ENCODE measurements at places on chromosomes 7 and 10. TPM values are rescaled to one million over a fixed set of nuclear protein-coding genes. Genes with fewer than 3 reads are reported as not detected.

CREB5 gene
- total RNA-seq, result 2.8 TPM

DNA sequence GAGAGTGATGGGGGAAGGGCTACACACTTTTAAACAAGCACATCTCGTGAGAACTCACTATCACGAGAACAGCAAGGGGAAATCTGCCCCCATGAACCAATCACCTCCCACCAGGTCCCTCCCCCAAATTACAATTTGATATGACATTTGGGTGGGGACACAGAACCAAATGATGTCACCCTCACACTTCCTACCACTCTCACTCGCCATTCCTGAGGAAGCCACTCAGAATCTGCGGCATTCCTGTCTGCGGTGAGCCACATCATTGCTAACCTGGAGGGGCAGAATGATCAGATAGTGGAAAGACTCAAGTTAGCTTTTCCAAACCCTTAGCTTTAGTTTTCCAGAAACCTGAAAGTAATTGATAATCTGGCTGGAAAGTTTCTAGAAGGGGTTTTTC is 66.9 kb downstream of the MYO3A start:
- no peak for DNase-seq

DNA sequence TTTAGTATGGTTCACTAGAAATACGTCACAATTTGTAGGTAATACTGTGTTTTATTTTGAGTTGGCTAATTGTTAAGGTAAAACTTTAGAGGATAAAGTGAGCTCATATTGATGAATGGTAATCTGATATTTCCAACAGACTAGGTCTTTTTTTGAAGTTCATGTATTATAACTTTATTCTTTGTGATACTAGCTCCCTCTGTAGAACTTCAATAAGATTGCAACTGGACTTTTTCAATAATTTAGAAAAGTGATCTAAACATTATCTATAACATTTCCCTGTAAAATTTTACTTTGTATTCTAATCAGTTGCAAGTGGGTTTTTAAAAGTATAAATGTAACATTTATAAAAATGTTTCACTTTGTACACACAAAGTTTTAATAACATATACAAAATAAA is 83.5 kb downstream of the ADK start:
- no peak for DNase-seq

XPNPEP1 gene
- 196 TPM for total RNA-seq

- no peak for DNase-seq
These were observed 2.8 kb downstream of the SHH start for GRCh38 chr7:155809332-155809946.

- DNase-seq, result no peak
These were observed 7.5 kb upstream of the ZKSCAN1 start for GRCh38 chr7:100007887-100008286.

DNA sequence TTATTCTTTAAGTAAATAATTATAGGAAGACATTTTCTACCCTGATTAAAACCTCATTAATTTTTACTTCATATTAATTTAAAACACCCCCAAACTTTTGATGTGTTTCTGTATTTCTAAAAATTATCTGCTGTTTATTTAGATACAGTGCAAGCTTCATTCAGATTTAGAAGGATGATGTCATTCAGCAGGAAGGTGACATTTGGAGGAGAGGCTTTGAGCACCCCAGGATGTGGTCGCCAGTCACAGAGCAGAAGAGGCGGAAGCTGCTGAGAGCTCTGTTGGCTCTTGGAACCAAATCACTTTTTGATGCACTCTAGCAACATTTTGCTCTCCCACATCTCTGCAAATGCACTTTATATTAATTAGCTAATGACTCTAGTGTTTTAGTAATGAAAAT is 233.9 kb upstream of the CACNA2D1 start:
- no peak for DNase-seq

GRCh38 chr10:131658476-131659110 is 242.2 kb upstream of the PPP2R2D start:
- no peak for DNase-seq

DNA sequence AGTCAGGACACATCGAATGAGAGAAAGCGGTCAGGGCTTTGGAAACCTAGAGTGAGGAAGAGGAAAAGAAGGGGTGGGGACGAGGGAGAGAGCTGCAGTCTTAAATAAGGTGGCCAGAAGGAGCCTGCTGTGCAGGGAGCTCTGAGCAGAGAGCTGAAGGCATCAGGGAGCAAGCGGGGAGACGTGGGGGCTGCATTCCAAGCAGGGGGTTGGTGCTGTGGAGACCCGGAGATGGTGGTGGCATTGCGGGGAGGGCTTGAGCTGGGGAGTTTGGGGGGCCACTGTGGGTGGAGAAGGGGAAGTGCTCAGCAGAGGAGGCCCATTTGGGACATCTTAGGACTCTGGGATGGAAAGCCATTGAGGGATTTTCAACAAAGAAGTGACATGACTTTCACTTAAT is 38.7 kb upstream of the ZNF32 start:
- no peak for DNase-seq

- no peak for DNase-seq
These were observed 93.0 kb upstream of the PCGF5 start for GRCh38 chr10:91127341-91128082.

DNA sequence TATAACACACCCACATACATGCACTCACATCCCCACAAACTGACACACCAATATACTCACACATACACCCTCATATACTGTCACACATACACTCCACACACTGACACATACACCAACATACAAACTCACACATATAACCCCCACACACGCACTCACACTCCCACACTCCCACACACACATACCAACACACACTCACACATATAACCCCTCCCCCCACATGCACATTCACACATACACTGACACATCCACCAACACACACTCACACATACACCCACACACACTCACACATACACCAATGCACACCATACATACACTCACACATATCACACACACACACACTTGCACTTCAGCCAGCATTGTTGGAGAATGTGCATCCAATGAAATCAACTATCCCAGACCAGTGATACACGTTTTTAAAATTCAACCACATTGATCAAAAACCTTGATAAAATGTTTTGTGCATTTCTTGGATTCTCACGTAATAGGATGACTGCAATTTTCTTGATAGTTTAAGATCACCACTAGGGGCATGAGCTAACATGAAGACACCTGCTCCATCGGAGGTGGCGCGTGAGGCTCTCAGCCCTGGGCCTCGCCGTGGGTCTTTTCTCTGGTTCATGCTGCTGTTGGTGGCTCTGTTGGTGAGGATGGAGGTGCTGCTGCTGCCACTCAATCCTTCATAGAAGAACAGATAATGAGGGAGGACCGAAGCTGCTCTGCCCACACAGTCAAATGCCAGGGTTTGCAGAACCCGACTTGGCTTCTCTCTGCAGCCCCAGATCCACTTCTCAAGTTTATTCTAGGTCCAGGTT is 32.1 kb upstream of the CHST15 start:
- no peak for DNase-seq

DNA sequence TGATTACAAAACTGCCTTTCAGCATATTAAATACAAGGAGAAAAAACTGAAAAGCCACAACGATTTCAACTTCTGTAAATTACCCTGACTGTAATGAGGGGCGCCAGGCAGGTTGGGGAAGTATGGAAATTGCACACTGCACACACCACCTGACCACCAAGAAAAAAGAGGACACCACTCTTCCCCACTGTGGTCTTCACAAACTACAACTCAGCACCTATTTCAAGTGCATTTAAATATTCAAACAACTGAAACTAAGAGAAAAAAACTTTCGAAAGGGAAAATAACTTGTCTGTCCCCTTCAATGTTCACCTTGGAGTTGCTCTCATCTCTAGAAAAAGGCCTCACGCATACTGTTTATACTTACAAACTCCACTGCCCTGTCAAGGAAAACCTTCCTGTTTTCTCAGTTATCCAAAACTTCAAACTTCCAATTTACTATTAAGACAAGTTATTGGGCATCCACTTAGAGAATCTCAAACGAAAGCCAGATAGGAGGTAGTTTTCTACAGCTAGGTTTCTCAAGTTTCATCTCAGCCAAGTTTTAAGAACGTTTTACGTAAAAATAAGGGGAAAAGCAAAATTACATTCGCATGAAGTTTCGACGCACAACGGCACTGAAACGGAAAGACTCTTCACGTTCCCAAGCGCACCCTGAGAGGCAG is 1.4 kb downstream of the LARP4B start:
- no peak for DNase-seq

DNA sequence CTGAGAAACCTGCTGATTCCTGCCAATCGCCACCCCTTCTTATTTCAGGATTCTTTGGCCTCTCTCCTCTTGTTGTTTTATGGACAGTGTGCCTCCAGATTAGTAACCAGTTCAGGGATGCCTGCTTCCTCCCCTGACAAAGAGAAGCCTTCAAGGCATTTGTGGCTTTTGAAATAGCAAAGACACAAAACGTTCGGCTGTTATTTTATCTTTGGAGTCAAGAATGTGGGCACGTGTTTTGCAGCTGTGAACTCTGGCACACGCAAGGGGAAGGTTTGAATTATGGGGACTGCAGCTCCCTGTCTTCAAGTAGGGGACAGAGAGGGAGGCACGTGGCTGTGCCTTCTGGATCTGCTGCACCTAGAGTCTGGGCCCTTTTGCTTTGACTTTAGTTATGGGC is 157.9 kb upstream of the GRB10 start:
- DNase-seq, result no peak

- no peak for DNase-seq
These were observed 109.8 kb downstream of the KCNMA1 start for GRCh38 chr10:77527839-77528238.

CUZD1 gene
- 0.99 TPM for total RNA-seq

DNA sequence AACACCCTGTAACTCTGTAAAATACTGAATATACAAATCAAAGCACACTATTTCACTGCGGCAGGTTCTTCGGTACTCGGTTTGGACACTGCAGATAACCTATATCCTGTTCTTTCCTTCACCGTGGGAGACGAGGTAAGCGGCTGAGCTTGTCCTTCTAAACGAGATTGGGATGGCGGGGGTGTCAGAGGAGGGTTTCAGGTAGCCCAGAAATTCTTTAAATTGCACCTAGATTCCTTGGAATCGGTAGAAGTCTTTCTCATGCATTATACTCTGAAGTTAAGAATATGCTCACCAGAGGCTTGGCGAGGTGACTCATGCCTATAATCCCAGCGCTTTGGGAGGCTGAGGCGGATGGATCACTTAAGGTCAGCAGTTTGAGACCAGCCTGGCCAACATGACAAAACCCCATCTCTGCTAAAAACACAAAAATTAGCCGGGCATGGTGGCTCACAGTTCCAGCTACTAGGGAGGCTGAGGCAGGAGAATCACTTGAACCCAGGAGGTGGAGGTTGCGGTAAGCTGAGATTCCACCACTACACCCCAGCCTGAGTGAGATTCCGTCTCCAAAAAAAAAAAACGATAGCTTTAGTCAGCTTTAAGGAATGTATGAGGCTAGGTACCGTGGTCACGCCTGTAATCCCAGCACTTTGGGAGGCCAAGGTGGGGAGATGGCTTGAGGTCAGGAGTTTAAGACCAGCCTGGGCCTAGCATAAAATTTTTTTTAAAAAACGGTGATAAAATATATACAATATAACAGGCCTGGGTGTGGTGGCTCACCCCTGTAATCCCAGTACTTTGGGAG is 10.1 kb upstream of the LAT2 start:
- no peak for DNase-seq

CDC14C gene
- not detected for total RNA-seq

DNA sequence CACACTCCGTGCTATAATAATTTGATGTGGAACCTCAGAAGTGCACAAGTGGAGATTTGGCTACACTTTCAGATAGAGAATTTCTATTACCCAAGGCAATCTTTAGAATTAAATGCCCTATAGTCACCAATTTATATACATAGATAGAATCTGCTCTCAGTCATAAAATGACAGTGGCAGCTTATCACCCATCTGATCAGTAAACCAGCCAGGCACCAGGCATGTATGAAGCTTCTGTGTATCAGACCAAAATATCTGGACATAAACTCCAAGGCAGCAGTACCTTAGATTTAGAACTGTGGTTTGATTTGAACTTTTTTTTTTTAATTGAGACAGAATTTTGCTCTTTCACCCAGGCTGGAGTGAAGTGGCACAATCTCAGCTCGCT is 180.9 kb downstream of the IPMK start:
- DNase-seq, result no peak

ASB4 gene
- total RNA-seq, result not detected

DNA sequence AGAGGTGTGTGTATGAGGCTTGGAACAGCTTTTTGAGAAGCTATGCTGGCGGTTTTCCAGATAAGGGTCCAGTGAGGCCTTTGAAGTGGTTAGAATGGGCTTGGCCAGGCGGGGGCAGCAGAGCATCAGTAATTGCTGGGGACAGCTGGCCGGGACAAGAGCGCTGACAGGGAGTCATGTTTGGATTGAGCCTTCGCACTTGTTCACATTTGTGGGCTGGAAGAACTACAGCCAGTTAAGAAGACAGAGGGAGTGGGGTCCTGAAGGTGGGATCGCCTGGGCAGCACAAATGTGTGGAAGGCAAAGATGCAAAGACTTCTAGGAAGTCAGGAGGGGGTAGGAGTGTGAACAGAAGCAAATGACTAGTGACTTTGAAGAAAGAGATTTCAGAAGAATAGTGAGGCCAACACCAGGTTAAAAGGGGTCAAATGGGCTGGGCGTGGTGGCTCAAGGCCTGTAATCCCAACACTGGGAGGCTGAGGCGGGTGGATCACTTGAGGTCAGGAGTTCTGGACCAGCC is 12.7 kb upstream of the SDHAF3 start:
- peak; percentile 8 for DNase-seq

RBP3 gene
- total RNA-seq, result not detected

DNA sequence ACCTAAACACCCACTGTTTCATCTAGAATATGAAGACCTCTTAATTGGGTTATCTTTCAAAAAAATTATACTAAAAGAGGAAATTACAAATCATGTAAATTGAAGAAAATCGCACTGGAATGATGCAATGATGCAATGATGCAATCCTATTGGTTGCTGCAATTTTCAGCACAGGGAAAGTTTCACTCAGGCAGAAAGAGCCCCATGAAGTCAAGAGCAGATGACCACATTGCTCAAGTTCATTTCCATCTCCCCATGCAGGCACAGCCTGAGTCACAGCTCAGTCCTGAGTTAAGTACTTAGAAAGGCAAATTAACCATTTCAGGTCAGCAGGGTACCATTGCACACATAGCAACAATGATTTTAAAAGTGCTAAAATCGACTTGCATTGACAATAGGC is 180.3 kb upstream of the MYO3A start:
- no peak for DNase-seq

DNA sequence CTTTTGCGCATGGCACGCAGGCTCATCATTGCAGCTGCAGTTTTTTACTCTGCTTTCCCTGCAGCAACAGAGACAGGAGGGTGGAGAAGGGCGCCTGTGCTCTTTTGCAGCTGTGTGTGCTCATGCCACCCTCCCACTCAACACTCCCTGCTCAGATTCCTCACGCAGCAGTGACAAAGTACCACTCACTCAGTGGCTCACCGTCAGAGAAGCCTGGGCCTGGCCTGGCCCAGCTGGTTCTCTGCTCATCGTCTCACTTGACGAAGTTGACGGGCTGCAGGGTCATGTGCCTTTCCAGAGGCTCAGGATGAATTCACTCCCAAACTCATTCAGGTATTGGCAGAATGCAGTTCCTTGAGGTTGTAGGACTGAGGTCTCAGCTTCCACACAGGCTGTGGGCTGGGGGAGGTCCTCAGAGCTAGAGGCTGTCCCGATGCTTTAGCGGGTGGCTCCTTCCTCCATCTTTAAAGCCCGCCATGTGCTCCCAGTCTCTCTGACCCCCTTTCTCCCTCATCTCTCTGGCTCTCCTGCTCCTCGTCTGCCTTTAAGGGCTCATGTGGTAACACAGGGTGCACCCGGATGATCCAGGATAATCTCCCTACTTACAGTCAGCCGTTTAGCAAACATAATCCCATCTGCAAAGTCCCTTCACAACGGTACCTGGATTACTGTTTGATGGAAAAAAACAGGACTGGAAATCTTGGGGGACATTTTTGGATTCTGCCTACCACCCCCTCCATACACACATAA is 25.8 kb downstream of the PTPRE start:
- no peak for DNase-seq

All from pulmonary artery endothelial cell (primary cell).